ENCODE measurements at places on chromosomes 2 and 18. TPM values are rescaled to one million over a fixed set of nuclear protein-coding genes. Genes with fewer than 3 reads are reported as not detected.

DNA sequence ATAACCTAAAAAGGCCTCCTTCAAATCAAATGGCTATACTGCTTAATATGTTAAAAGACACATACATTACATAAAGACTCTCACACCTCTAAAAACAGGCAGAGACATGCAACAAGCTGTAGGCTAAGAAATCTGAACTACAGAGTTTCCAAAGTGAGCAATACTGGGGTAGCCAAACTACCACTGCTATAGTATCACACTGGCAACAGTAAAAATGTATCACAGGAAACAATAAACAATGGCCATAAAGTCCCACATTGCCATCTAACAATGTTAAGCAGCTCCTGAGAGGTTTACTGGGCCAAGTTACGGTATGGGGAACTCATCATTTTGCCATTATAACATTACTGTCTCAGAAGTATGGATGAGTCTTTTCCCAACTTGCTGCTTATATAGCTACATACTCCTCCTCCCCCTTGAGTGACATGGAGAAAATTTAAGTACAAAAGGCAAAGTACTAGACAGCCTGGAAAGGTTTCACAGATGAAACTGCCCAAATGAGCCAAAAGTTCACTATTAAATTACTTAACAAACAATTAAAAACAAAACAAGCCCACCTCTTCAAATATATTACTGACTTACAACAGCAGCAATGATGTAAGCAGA is 50.3 kb downstream of the SS18 start:
- DNase-seq, result no peak

DNA sequence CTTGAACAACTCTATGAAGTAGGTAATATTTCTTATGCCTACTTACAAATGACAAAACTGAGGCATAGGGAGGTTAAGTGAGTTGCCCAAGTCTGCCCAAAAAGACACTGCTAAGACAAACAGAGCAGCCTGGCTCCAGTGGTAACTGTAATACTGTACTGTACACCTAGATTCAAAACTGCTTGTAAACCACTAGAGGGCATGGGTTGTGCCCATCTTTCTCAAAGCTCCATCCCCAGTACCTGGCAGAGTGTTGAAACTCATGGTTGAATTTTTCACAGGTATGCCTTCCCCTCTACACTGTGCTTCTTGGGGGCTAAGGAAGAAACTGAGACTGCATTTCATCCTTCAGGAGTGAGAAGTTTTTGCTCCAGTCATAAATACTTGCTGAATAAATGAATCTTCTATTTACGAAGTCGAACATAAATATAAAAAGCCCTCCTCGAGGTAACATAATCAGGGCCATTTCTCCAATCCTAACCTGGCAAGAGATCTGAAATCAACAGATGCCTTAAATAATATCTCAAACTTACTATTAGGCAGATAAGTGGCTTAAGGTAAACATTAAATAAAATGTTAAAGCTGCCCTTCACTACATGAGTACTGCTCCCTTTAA is 2.0 kb downstream of the PPP4R1 start:
- no peak for DNase-seq

DNA sequence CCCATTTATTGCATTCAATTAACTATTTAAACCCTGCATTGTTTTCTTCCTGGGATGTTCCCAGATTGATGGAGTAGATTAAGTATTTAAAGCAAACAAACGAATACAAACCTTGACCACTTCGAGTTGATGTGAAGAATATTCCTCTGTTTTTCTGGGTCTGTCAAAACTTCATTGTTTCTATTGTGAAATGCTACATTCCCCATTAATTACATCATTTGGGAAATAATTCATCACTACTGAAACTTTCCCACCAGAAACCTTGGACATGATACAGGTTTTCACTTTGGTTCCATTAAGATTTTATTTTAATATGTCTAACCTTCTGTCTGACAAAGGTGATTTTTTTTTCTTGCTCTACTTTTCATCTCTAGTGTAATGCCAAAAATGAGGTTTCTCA is 365.1 kb upstream of the ETAA1 start:
- no peak for DNase-seq

GRCh38 chr2:5691985-5692529 is at the start of gene SOX11:
Gene SOX11, plus strand, starts transcription at chr2:5692384. Its CDS starts 338 bp downstream, at chr2:5692722.
- DNase-seq, result no peak

Gene DCDC2C
- not detected for total RNA-seq

Gene CKAP2L
- 23.7 TPM for total RNA-seq

DNA sequence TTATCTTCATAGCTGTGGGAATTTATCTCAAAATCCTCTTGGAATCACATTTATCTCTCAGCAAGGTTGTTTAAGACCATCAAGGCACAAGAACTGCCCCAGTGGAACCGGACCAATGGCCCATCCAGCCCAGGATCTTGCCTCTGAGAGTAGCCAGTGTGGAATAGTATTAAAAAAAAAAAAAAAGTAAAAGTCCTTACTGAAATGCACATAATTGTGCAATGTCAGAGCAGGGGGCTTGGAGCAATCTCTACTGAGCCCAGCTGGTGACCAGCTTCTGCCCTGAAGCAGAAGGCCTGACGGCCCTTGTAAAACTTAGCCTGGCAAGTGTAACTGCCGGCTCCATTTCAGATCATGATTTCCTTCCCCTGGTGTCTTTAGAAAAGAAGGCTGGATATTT is 355.6 kb upstream of the PIK3C3 start:
- DNase-seq, result no peak

- no peak for DNase-seq
Observed at GRCh38 chr2:174535083-174535482, 48.3 kb upstream of the GPR155 start.

GRCh38 chr2:171813126-171813525 is 80.9 kb downstream of the SLC25A12 start:
- DNase-seq, result no peak

- no peak for DNase-seq
Observed at GRCh38 chr18:24632158-24632988, 171.9 kb downstream of the HRH4 start.

DNA sequence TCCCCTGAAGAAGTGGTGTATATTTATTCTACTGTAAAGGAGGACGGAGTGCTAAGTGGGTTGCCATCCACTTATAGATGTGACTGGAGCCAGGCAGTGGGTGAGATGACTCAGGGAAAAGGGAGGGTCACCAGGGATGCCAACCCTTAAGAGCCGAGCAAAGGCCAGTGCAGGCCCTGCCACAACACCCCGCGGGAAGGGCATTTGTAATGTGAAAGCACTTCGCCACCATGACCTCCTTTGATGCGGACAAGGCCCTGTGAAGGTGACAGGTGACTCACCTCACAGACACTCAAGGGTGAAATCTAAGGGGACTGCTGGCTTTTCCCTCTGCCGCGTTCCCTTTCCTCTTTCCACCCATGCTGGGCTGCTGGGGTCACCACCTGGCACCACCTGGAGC is 50.2 kb upstream of the MRPL33 start:
- no peak for DNase-seq

Gene COL5A2
- total RNA-seq, result 0.64 TPM

- DNase-seq, result no peak
Observed at GRCh38 chr2:123768233-123768632, 256.9 kb upstream of the CNTNAP5 start.

Gene TMBIM1
- total RNA-seq, result 26.9 TPM

Gene KCNK3
- total RNA-seq, result 0.13 TPM

Gene DNAJC5G
- total RNA-seq, result not detected

Gene ZRANB3
- 11.0 TPM for total RNA-seq

- no peak for DNase-seq
Observed at GRCh38 chr2:12709207-12709522, 7.6 kb upstream of the TRIB2 start.

DNA sequence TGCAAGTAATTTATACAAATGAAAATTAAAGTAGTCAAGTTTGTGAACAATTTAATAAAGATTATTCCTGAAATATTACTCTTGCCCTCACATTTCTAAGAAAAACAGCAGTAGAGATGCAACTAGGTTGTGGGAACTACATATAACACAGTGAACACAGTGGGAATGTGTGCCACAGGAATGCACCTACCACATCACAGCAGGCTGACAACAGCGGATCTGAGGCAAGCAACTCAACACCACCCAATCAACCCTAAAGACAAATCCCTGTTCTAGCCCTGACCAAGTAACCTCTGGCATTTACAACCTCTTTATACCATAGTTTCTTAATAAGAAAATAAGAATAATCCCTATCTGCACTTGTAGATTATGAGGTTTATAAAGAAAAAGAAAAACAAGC is 23.4 kb downstream of the MBOAT2 start:
- DNase-seq, result no peak

GRCh38 chr2:8870441-8870840 is 33.0 kb upstream of the KIDINS220 start:
- DNase-seq, result no peak

DNA sequence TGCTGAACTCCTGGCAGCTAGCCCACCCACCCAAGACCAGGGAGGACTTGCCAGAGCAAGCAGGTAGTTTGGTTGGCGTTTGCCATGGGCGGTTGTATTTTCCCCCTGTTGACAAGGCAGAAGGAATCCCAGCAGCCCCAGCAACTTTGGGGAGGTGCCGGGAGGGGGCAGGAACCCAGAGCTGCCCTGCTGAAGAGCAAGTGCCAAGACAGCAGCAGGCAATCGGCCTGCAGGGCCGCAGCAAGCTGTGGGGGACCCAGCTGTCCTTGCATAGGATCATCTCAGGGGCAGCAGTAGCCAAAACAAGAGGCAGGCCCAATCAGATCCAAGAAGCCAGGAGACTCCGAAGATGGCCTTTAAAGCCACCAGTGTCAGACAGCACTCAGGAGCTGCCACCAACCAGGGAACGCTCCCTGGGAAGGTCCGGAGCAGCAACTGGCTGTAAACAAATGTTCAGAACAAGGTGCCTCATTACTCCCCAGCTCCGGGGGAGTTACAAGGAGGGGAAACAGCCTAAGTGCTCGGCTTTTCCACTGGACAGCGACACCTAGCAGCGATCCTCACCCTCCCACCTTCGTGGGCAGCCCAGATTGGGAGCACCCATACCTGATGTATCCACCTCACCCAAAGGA is 2.1 kb downstream of the ST8SIA5 start:
- DNase-seq, result no peak

GRCh38 chr2:219733106-219733505 is 105.7 kb downstream of the SLC4A3 start:
- DNase-seq, result no peak

GRCh38 chr2:181697571-181697970 is 17.3 kb upstream of the NEUROD1 start:
- no peak for DNase-seq

DNA sequence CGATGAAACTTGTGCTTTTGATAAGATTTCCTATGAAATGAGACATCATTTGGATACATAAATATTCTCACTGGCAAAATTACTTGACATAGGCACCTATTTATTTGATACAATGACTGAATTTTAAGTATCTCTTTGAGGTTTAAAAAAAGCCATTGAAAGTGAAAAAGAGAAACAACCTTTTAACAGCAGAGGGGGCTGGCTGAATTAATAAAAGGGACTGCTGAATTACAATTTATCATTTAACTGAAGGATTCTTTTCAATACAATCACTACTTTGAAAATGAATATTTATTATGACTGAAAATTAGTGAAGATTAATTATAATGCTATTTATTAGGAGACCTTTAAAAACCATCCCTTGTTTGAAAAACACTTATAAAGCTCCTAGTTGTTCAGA is 335.3 kb downstream of the DLGAP1 start:
- DNase-seq, result no peak

Gene MAP3K19
- not detected for total RNA-seq

DNA sequence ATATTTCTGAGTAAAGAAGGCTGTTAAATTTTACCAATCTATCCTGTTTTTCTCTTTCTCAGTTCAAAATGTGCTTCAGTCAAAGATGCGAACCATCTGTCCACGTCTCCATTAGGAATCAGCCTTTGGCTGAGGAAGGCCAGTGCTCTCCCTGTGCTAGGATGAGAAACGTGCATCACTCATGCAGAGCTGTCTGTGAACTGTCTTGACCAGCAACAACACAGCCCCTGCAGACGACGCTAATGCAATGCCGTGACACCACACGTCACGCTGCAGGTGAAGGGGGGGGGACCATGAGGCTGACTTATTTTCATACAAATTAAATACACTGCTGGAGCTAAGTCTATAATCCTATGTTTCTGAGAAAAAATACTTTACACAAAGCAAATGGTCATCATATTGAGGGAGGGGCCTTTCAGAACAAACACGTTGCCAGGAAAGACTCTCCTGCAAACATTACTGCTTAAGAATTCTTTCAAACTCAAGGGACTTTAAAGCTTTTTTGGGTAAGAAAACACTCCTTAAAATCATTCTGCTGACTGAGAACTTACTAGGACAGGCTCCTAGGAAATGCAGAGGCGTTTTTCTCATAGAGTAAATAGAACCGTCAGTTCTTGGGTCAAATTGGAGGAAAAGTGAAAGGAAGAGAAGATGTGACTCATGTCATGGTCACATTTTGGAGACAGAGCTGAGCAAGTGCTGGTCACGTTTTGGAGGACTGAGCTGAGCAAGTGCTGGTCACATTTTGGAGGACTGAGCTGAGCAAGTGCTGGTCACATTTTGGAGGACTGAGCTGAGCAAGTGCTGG is 97.0 kb downstream of the MBP start:
- DNase-seq, result no peak

Gene TCF23
- total RNA-seq, result not detected

Gene TMEFF2
- total RNA-seq, result not detected

DNA sequence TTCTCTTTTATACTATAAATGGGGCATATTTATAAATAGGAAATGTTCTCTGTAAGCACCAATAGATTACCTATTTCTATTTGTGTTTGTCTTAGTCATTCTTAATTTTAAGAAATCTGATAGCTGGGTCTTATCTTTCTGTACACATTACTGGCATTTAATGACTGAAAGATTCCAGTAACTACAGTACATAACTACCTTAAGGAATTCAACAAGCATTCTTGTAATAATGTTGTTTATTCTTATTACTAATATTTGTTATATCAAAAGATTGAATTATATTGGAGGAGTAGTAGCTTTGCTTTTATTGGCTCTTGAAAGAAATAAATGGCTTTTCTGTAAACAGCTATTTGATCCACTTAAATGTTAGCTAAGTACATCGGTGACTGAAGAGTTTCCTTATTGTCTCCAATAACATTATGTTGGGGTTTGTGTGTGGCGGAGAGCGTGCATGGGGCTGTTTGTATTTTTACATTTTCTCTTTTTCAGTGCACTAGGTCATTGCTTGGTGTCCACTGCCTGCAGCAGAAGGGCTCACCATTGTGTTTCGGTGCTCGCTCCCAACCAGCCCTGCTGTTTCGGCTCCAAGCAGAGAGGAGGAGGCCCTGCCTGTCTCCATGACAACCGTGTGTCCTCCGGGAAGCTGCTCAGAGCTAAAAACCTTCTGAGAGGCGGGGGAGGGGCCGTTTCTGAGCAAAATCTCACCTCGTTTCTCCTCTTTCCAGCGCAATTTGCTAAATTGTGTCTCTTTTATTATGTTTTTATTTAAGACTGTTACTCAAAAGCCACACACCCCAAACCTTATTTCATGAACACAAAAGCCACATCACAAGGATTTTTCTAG is 112.5 kb upstream of the SLC38A11 start:
- no peak for DNase-seq

GRCh38 chr2:30149513-30149912 is 2.7 kb downstream of the YPEL5 start:
- DNase-seq, result no peak

GRCh38 chr2:187617905-187618304 is 63.7 kb upstream of the TFPI start:
- no peak for DNase-seq
